Common myeloid progenitor, CD34-positive (primary cell): ENCODE measurements at places on chromosomes 7 and 10.

DNA sequence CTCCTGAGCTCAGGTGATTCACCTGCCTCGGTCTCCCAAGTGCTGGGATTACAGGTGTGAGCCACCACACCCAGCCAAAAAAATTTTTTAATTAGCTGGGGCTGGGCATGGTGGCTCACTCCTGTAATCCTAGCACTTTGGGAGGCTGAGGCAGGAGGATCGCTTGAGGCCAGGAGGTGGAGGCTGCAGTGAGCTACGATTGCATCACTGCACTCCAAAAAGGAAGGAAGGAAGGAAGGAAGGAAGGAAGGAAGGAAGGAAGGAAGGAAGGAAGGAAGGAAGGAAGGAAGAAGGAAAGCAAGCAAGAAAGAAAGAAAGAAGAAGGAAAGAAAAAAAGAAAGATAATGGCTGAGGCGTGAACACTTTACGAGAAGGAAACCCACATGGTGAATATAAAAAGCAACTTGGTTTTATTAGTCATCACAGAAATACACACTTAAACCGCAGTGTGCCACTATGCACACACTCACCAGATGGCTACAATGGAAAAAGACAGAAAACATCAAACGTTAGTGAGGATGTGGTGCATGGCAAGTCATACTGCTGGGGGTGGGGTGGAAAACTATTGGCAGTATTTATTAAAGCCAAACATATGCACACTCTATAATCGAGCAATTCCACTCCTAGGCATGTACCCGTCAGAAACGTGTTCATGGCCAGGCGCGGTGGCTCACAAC, 4.4 kb upstream of the CCL26 start:
- DNase-seq = peak; percentile 80

DNA sequence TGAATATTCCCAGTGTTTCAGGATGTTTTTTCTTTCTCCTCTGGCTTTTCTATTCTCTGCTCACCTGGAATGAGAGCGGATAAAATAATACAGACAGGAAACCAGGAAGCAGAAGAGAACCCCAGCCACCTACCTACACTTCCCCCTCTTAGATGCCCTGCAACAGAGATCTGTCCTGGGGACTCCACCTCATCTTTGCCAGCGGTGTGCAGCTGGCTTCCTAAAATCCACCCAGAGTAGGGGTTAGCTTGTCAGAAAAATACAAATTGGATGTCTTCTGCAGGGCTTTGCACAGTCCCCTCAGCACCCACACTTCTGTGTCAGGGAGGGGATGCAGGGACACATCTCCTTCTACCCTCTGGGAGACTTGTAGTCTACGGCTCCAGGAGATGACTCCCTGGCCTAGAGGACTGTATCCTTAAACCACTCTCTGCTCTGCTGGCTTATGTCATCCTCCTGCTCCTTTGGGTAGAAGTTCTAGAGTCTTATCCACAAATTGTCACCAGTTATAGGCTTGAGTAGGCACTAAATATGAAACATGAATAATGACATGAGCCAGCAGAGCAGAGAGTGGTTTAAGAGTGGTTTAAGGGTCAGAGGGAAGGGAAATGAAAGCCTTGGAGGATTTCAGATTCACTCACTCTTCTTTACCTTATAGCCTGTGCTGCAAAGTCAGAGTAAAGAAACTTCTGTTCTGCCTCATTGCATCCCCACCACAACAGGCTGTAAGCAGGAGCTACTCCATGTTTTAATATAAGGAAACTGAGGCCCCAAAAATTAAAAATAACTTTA, 749.4 kb downstream of the AUTS2 start:
- DNase-seq = no peak

DNA sequence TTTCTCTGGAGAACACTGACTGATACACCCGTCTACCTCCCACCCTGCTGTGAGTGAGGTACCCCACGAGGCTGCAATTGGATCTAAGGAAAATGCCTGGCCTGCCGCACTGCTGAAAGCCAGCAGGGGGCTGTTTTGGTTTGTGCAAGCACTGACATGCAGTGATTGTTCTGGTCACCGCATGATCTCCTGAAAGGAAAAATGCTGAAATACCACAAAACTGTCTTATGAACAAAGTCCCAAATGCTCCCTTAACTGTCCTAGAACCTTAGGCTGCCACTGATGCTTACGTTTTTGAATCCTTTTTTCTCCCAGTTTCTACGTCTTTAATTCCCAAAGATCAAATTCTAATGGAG, 132.7 kb downstream of the JCAD start:
- DNase-seq = no peak

GRCh38 chr7:69625238-69625637, 27.0 kb downstream of the AUTS2 start:
- no peak for DNase-seq

- DNase-seq = no peak
These were observed 45.5 kb downstream of the ABCC2 start for GRCh38 chr10:99827936-99828335.

DNA sequence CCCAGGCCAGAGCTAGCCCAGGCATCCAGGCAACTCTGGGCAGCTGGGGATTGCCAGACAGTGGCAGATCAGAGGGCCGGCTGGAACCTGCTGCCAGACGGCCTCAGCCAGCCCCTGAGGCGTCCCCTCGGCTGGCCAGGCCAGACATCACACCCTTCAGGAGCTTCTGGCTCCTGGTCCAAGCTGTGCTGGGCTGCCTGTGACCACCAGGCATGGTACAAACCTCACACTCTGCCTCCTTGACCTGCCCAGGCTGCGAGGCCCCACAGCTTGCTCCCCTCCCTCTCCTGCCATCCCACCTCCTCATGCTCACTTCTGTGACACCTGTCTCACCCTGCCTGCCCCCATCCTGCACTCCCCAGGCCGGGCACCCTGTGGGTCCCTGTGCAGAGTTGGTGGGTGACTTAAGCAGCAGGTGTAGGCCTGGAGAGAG, 5.7 kb downstream of the DEPP1 start:
- no peak for DNase-seq

- DNase-seq = peak; percentile 26
These were observed 153.0 kb downstream of the GRK5 start for GRCh38 chr10:119360181-119360921.

- DNase-seq = no peak
These were observed 4.1 kb upstream of the CALML5 start for GRCh38 chr10:5503477-5503835.

GRCh38 chr7:6307762-6308161, 35.3 kb upstream of the CYTH3 start:
- no peak for DNase-seq
